HL-60 (cell line): ENCODE measurements at places on chromosomes 5 and 9.
A peak's percentile ranks its signal among the peaks of the same experiment; 100 is the strongest.

DNA sequence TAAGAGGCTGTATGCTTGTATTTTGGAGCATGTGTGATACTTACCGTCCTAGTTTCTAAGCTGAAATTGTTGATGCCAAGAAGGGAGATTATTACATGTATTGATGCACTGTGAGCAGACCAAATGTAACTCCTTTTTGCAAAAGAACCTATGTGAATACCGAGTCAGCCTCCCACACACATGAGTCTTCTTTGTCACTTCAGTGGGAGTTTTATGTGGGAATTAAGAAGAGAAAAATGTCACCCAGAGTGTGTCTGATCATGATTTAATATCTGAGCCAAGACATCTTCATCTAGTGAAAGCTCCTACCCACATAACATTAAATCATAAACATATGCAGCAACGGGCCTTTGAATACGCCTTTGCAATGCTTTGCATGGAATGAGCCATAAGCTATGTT, 380.3 kb upstream of the ACTBL2 start:
- DNase-seq = no peak

- peak; percentile 61 for DNase-seq
Observed at GRCh38 chr5:141960449-141961323, 2.7 kb upstream of the PCDH12 start.

DNA sequence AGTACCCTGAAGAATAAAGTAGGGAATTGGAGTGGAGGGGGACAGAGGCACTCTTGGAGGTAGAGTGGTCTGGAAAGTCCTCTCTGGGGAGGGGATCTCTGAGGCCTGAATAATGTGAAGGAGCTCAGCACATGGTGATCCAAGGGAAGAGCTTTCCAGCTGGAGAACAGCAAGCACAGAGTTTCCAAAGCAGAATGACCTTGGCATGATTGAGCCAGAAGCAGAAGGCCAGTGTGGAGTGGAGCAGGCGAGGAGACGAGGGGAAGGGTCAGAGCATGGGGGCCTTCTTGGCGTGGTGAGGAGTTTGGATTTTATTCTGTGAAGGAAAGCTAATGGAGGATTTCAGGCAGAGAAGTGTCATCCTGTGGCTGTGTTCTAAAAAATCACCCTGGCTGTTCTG, 8.3 kb downstream of the PCBD2 start:
- no peak for DNase-seq

- DNase-seq = no peak
Observed at GRCh38 chr9:7333719-7334118, 465.9 kb downstream of the DMAC1 start.
